Fibroblast of skin of back (primary cell): ENCODE measurements at places on chromosomes 13 and 19.

DNA sequence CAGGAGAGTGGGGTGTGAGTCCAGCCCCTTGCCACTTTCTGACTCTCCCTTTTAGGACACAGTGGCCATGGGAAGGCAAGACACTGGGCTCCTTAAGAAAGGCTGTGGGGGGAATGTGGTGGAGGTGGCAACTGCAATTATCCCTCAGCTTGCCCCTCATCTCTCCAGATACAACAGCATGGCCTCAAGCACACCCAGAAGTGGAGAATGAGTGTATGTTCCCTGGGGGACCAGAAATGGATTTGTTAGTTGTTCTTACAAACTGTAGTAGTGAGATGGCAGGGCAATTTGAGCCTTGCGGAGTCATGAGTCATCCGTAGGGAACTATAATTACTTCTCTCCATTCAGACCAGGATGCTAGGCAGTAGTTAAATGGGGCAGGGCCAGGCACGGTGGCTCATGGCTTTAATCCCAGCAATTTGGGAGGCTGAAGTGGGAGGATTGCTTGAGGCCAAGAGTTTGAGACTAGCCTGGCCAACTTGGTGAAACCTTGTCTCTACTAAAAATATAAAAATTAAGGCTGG lies 25.6 kb upstream of the CXCL17 start:
- DNase-seq = peak; percentile 93

GRCh38 chr13:79043208-79043607 lies 362.8 kb downstream of the RBM26 start:
- no peak for DNase-seq

GRCh38 chr13:39284801-39285388 lies 246.6 kb downstream of the NHLRC3 start:
- DNase-seq = no peak

GRCh38 chr13:46104868-46105267 lies at the start of gene CPB2:
Gene CPB2, minus strand, starts transcription at chr13:46105033. Its CDS starts 24 bp downstream, at chr13:46105009.
- no peak for DNase-seq

GRCh38 chr19:31223740-31224534 lies 125.3 kb downstream of the TSHZ3 start:
- DNase-seq = peak; percentile 97

DNA sequence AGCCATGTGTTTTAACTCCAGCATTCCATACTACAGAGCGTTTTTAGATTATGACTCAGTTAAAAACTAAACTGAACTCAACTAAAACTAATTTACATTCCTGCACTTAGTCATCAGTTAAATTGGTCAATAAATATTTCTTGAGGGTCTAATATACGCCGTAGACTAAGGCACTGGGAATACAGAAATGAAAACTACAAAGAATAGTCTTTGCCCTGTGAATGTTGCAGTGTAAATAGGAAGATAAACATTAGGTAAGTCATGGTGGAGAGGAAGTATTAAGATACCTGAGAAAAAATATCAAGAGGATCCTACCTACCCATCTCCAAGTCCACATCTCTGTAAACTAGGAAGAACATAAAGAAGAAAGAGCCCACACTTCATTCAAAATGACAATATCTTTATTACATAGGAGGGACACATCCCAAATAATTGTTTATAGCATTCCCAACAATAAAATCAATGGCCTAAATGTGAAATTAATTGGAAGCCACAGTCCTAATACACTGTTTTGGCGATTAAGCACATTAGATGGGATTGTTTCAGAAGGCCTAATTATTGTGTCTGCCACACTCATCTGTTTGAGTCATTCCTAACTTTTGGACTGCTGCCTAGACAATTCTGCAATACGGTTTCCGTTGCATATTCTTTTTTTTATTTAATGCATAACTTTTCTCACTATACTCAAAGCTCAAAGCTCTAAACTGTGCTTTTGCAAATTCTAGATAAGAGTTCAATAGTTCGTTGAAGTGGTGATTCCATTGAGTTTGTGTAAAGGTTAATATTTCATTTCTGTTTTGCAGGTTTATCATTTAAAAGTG lies 52.9 kb downstream of the MBNL2 start:
- peak; percentile 91 for DNase-seq

GRCh38 chr13:48977973-48978372 lies 2.3 kb downstream of the FNDC3A start:
- DNase-seq = peak; percentile 70

- DNase-seq = no peak
Observed at GRCh38 chr19:33497131-33497777, 24.3 kb downstream of the PEPD start.

DNA sequence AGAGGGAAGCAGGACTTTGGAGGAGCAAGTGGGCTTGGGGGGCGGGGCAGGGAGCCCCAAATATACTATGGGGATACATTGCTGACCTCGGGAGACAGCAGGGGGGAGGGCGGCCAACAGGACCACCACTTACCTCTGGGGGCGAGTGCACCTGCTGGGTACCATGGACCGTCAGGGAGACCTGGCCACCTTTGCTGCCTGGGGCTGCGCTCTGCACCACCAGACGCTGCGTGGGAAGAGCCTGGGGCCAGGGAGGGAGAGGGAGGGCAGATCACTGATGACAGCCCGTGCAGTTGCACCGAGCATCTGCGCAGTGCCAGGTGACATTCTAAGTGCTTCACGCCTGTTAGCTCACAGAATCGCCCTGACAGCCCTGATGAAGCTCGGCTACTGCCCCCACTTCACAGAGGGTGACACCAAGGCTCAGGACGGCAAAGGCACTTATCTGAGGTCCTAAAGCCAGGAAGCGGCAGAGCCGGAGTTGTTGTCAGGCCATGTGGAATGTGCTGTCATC lies 24.1 kb downstream of the RFX1 start:
- DNase-seq = no peak

DNA sequence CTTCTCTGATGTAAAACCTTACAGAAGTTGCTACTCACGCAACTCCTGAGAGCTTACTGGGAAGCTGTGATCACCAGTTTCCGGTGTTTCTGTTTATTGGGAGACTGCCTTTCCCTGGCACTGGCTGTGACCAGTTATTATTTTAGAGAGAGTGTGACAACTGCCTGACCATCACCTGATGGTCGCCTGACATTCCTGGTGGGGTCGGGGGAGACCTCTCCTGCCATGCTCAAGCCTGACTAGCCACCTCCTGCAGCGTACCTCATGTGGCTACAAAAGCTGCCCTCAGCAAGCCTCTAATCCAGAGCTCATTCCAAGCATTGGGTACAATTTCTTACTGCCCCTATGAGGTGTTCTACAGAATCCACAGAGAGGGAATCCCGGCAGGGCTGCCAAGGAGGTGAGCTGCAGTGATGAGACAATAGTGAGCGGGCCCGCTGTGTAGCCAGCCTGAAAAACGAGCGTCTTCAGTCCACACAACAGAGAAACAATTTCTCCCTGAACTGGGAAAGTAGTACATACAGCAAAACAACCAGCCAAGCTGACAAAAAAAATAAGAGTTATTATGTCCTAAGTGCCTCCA lies 28.7 kb downstream of the GJA3 start:
- DNase-seq = no peak

- no peak for DNase-seq
Observed at GRCh38 chr19:56137405-56137804, 3.7 kb upstream of the ZNF444 start.

DNA sequence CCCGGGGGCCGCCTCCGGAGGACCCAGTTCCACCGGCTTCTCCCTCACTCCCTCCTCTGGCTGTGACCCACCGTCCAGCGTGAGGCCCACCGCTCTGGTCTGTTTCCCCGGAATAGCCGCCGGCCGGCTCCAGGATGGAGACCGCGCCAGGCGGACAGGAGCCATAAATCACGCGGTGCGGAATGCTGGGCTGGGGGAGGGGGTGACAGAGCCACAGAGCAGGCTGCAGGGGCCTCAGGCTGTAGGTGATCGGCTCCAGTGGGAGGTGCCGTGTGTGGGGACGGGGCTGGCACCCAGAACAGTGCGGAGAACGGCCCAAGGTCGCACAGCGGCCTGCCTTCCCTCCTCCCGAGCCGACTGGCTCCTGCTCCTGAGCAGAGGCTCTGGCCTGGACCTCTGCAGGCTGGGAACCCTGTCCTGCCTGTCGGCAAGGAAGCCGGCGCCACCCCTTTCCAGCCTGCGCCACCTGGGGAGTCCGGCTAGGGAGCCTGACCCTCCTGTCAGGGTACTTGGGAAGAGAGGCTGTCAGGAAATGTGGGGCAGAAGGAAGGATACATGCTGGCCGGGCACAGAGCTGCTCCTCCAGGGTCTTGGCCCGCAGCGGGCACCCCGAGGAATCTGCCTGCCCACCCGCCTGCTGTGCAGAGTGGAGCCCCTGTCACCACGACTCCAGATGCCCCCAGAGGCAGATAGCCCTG lies 8.3 kb downstream of the PIAS4 start:
- no peak for DNase-seq

- DNase-seq = peak; percentile 40
Observed at GRCh38 chr19:8654591-8655339, 24.3 kb downstream of the NFILZ start.

DNA sequence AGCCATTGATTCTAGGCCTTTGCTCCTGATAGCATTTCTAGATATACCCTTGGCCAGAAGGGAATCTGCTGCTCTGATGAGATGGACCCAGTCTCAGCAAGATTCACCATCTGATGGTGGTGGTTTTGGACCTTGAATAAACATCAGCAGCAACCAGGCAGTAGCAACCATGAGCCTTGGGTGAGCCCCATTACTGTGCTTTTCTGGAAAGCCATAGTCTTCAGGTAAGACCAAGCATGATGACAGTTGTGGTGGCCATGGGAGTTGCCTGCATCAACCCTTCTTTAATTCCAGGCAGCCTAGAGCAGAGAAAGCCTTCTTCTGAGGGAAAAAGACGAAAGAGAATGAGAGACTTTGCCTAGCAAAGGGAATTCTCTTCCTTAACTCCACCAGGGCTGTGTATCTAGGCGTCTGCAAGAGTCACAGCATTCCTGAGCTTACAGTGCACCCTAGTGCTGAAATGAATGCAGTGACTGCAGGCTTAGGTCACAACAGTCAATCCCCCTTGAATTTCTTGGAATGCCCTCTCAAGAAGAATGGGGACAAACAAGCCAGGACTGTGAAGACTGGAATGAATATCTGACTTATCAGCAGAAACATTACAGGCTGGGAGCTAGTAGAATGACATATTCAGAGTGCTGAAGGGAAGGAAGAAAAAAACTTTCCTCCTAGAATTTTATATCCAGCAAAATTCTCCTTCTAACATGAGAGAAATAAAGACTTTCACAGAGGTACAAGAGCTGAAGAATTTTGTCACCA lies 942.4 kb upstream of the PCDH20 start:
- peak; percentile 61 for DNase-seq

DNA sequence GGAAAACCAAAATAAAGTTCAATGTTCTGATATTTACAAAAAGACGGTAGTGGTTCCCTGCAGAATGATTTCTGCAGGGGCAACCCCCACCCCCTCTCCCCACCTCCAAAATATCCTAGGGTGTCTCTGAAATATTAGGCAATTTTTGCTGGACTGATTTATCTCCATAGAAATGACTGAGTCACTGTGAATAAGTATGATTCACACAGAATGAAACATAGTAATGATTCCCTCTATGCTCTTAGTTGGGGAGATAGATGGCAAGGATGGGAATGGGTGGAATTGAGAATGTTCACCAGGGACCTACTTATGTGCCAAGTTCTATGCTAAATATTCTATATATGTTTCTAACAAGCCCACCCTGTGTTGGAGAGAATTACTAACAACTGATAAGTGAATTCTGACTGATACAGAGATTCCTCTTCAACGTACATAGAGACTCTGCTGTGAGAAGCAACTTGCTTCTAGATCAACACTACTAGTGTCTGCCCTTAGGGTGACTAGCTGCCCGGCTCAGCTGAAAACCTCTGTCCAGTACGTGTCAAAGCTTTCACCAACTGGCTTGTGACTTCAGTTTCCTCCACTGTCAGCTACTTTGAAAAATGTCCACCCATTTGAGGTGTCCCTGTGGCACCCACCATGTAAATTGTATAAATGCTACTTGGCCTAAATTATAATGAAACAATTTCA lies 38.4 kb upstream of the RAP2A start:
- peak; percentile 81 for DNase-seq

- no peak for DNase-seq
Observed at GRCh38 chr19:32877323-32877912, 7.9 kb upstream of the SLC7A9 start.
